ENCODE measurements at places on chromosomes 2 and 18.

- peak; percentile 49 for DNase-seq
Measured at GRCh38 chr2:31523871-31524492, 56.8 kb downstream of the SRD5A2 start.

DNA sequence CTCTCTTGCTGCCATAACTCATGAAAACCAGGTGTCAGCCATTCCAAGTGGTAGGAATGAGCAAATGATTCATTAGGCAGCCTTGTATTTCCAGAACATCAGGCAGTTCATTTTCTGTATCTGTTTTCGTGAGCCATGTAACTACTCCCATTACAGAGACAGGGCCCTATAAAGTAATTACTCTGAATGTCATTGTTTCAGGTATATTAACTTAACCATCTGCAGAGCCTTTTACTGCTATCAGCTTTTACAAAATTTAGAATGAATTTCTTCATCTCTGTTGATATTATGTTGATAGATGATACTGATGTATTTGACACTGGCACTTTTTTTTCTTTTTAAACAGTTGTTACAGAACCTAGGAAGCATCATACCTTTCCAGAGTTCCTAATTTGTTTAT, 69.9 kb downstream of the MGAT5 start:
- no peak for DNase-seq

DNA sequence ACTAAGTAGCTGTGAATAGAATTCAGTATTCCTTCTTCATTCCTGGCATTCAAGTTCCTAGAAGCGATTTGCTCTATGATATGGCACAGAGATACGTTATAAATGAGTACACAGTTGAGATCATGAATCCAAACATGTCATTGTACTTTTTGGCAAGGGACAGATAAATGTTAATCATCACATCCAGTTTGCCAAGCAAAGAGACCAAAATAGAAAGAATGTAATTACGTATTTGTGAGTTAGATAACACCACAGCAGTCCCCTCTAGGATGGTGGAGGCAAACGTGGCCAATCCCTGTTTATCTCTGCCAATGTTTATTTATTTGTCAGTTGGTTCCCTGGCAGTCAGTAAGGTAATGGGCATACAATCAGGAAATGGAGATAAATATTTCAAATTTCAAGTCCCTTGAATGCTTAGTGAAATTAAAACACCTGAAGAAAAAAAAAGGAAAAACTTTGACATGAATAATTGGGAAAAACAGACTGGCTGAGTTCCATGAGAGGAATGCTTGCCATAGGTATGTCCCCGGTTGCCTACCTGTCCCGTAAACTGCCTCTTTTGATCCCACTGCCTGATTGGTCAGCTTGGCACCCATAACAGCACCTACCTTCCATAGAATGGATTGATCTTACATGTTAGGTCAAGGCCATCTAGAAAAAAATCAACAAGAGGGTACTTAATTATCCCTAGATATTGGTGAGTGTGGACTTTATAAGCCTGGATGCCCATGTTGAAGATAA, 451.1 kb upstream of the NETO1 start:
- DNase-seq = no peak

DNA sequence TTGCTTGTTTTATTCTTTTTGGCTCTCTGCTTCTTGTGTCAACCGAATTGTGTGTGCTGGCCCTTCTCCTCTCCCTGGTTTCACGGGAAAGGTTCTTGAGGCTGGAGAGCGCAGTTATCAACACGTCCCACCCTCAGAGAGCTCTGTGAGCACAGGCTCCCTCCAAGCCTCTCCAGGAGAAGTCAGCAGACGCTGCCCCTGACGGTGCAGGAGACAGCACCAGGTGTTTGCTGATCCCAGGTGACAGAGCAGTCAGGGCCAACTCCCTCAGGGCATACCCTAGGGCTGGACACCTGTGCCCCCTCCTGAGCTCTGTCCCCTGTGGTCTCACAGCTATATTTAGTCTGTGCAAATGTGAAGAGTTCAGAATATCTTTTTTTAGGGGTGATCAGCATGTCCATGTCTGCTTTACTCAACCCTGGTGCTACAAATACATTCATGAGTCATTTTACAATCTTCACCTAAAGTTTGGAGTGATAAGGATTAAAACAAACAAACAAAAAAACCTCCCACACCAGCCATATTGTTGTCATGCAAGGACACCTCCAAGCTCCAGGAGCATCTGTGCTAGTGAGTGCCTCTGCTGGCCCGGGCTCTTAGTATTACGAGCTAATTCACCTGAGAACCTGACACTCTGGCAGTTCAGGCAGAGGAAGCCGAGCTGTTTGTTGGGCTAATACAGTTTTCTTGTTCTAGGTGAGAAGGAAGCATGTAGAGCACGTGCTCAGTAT, 65.9 kb upstream of the TMEM200C start:
- no peak for DNase-seq

DNA sequence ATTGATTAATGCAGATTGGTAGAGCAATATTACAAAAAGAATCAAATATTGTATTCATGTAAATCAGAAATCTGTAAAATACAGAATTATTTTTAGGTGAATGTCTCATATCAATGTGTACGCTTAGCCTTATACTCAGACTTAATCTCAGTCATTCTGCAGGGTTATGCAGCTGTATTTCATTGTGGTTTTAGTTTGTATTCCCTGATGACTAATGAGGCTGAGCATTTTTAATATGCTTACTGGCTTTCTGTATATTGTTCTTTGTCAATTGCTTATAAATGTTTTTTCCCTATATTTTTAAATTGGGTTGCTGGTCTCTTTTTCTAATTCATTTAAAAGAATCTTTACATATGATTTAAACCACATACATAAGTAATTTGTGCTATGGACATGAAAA, 50.1 kb downstream of the CDH19 start:
- no peak for DNase-seq

- no peak for DNase-seq
Measured at GRCh38 chr2:127579231-127579630, 43.7 kb downstream of the MYO7B start.

DNA sequence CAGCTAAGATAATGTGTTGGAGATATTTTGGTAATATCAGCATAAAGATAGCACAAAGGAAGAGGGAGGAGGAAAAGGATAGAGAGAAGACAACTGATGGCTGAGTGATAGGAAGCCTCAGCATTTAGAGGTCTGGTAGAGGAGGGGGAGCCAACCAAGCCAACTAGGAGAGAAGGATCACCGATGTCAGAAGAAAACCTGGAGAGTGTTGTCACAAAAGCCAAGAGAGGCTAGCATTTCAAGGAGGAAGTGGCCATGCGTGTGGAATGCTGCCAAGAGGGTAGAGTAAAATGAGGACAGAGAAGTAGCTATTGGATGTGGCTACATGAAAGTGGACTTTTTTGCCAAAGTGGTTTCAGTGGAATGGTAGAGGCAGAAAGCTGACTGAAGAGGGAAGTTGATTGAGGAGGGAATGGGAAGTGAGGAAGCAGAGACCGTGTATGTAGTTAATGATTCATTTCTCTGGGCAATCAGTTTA, 34.3 kb downstream of the LCLAT1 start:
- no peak for DNase-seq

DNA sequence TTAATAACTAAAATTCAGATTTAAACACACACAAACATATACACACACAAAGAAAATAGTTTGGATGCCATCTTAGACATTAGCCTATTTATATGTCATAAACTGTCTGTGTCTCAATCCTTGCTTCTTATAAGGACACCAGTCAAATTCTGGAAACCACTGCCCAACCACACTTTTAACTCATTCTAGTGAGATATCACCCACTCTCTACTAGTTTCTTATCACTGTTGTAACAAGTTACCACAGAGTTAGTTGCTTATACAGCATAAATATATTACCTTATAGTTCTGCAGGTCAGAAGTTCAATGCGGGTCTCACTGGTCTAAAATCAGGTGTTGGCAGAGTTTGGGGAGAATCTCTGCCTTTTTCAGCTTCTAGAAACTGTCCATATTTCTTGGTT, 239.1 kb downstream of the MTX2 start:
- DNase-seq = no peak

DNA sequence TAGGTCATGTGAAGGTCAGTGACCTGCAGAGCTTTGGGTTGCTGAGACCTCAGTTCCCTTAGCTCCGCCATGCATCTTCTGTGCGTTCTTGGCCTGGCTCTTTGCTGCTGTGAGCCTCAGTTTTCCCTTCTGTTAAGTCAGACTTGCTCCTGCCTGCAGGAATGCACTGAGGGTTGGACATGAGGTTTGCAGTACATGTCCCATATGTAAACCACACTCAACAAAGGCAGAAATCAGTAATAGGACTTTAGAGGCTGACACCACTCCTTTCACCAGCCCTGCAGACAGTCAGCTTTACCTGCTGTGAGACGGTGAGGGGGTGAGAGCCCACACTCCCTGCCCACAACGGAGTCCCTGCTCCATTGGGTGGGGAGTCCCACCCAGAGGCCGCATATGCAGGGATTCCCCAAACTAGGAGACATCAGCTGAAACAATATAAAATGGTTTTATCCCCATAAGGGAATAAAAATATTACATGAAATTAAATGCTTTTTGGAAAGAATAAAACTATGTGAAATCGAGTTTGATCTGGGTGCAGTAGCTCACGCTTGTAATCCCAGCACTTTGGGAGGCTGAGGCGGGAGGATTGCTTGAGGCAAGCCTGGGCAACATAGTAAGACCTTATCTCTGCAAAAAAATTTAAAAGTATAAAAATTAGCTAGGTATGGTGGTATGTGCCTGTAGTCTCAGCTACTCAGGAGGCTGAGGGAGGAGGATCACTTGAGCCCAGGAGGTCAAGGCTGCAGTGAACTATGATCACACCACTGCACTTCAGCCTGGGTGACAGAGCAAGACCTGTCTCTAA, 55.1 kb downstream of the MYO7B start:
- no peak for DNase-seq

- no peak for DNase-seq
Measured at GRCh38 chr2:29744976-29745375, 176.4 kb downstream of the ALK start.

GRCh38 chr2:231263118-231263831, 64.8 kb downstream of the ARMC9 start:
- no peak for DNase-seq

GRCh38 chr2:175567435-175568061, 386.0 kb upstream of the ATP5MC3 start:
- no peak for DNase-seq

- DNase-seq = no peak
Measured at GRCh38 chr2:71419145-71419544, 34.2 kb upstream of the DYSF start.

- DNase-seq = no peak
Measured at GRCh38 chr2:110955556-110955955, 165.2 kb upstream of the BCL2L11 start.

DNA sequence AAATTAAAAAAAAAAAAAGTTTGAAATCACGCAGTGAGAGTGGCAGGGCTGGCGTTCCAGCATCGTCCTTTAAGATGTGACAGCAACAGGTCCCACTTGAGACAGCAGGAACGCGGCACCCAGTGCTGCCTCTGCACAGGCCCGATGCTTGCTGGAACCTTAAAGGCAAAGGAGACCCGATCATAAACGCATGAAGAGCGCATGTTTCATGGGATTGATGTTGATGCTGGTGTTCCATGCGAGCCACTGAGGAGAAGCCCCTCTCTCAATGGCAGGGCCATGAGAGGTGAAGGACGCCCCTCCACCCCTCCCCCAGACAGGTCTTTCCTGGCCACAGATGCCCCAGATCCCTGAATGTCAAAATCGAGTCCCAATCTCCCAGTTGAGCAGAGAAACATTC, 17.9 kb upstream of the ALPI start:
- no peak for DNase-seq

Data from AG08395 (cell line).